Smooth muscle cell of bladder (primary cell): ENCODE measurements at places on chromosomes 12 and 14. TPM values are rescaled to one million over a fixed set of nuclear protein-coding genes. Genes with fewer than 3 reads are reported as not detected.

The KRT86 gene
- total RNA-seq: 0.09 and 0.14 TPM in 2 replicates

The ADCY4 gene
- 3.4 and 5.3 TPM in 2 replicates for total RNA-seq

The FOXG1 gene
- under 0.01 TPM in 2 replicates for total RNA-seq

The IL26 gene
- not detected in 2 replicates for total RNA-seq

The CLMN gene
- 1.9 and 2.1 TPM in 2 replicates for total RNA-seq

The ZNF605 gene
- total RNA-seq: 8.1 and 10.1 TPM in 2 replicates

The KRT82 gene
- total RNA-seq: not detected in 2 replicates
